ENCODE measurements at places on chromosomes 6 and 20.

DNA sequence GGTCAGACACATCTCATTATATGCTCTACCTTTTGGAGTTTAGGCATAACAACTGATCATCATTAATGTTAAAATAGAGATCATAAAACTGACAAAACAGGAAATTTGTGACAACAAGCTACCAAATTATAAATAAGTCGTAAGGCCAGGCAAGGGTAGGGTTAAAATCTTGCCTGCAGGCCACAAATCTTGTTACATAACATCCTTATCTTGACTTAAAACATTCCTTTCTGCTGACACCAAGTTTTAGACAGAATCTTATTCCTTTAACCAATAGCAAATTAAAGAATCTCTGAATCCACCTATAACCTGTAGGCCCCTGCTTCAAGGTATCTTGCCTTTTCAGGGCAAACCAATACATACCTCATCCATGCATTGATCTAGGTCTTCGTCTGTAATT lies 32.5 kb upstream of the NKAIN2 start:
- DNase-seq = no peak

GRCh38 chr6:107328081-107328480 lies 131.3 kb downstream of the PDSS2 start:
- DNase-seq = no peak

GRCh38 chr6:52909531-52909930 lies at the start of gene GSTA3:
Gene GSTA3 (minus strand): TSS chr6:52909698. CDS start chr6:52905834, 3,864 bp downstream.
- no peak for DNase-seq

DNA sequence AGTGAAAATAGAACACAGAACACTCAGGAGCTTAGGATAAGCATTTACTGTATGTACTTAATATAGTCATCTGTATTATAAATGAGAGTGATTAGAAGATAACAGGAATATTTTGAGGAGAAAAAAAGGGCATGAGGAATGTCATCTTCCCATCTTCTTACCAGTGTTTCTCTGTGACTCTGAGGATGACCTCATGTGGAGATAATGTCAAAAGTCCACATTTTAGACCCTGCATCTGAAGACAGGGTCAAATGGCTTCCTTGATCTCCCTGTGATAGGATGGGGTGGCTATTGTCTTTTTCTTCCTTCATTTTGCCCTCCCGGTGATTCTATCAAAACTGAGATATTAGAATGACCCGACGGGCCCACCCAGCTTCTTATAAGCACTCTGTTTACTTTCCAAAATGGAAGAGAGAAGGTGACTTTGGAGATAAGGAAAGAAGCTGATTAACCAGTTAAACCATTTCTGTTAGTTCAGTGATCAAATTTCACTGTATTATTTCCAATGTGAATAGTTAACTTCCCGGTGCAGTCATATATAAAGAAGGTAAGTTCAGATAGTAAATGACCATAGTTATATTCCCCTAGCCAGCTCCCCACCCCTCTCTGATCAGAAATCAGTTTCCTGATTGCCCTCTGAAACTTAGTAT lies 115.7 kb upstream of the SALL4 start:
- DNase-seq = no peak

DNA sequence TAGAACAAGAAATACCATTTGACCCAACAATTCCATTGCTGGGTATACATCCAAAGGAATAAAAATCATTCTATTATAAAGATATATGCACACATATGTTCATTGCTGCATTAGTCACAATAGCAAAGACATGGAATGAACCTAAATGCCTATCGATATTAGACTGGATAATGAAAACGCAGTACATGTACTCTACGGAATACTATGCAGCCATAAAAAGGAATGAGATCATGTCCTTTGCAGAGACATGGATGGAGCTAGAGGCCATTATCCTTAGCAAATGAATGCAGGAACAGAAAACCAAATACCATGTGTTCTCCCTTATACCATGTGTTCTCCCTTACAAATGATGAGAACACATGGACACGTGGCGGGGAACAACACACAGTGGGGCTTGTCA lies 190.2 kb downstream of the HACE1 start:
- no peak for DNase-seq

GRCh38 chr20:25508083-25508770 lies 77.1 kb downstream of the NINL start:
- no peak for DNase-seq

DNA sequence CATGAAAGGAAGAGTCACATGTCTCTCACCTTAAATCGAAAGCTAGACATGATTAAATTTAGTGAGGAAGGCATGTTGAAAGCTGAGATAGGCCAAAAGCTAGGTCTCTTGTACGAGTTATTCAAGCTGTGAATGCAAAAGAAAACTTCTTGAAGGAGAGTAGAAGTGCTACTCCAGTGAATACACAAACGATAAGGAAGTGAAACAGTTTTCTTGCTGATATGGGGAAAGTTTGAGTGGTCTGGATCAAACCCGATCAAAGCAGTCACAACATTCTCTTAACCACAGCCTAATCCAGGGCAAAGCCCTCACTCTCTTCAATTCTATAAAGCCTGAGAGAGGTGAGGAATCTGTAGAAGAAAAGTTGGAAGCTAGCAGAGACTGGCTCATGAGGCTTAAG lies 1.9 kb upstream of the TPD52L1 start:
- no peak for DNase-seq

DNA sequence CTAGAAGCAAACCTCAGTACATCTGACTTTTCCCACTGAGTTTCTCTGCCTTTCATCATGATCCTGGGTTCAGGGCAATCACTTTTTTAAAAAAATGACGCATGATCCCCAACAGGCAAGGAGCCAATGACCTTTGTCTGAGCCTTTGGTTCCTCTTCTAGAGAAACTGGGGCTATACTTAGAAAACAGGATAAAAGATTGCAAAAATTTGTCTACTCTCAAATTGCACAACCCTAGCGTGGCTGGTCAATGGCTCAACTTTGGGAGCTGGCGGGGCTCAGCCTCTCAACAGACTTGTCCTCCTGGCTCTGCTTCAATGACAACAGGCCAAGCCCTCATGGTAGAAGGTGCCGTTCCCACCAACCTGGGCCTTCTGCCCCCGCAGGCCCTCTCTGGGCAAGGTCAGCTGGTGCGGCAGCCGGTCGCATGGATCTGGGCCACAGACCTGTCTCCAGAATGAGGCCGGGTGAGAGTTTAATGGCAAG lies 48.7 kb downstream of the PDYN start:
- no peak for DNase-seq

- no peak for DNase-seq
Observed at GRCh38 chr20:18304618-18305017, 16.3 kb downstream of the ZNF133 start.

GRCh38 chr20:36700438-36700837 lies 45.5 kb downstream of the NDRG3 start:
- no peak for DNase-seq

GRCh38 chr20:25250508-25250907 lies 2.6 kb downstream of the PYGB start:
- no peak for DNase-seq

- DNase-seq = no peak
Observed at GRCh38 chr6:127784468-127784867, 116.4 kb downstream of the THEMIS start.

DNA sequence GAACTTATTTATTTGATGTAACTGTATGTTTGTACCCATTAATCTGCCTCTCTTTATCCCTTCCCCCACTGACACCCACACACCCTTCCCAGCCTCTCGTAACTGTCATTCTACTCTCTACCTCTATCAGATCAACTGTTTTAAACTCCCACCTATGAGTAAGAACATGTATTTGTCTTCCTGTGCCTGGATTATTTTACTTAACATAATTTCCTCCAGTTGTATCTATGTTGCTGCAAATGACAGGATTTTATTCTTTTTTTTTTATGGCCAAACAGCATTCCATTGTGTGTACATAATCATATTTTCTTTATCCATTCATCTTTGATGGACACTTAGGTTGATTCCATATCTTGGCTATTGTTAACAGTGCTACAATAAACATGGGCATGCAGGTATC lies 49.3 kb downstream of the PHACTR2 start:
- DNase-seq = no peak

- no peak for DNase-seq
Observed at GRCh38 chr6:71181565-71181964, 107.0 kb upstream of the OGFRL1 start.

DNA sequence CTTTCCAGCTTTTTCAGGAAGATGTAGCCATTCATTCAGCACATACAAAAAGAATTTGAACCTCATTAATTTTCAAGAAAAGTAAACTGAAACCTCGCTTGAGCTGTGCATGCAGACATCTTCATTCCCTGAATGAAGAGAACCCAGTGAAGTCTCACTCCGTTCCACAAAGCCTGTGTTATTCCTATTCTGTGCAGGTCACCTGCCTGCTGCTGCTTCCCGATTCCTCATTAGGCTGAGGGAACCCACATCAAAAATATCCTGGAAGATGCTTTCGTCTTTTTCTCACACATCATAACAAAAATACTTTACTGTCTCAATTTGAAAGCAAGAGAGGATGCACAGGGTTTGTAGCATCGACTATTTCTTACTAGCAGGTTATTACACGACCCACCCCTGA lies 40.1 kb downstream of the TRMT6 start:
- peak; percentile 41 for DNase-seq

- DNase-seq = no peak
Observed at GRCh38 chr6:44642870-44643522, 255.5 kb downstream of the CDC5L start.

DNA sequence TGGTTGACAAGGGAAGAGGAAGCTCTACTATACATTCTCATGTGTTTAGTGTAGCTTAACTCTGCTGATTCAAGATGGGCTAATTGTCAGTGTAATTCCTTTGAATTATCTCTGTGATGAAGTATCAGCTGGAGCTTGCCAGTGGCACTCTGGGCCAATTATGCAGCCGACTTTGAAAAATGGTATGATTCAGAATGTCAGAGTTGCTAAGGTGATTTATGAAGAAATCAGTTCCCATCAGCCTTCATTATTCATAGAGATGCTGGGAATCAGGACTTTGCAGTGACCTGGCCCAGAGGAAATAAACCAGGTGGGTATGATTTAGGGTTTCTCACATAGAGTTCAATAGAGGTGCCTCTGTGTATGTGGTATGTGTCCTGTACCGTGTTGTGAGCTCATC lies 33.4 kb downstream of the KCNS1 start:
- no peak for DNase-seq

GRCh38 chr6:42066156-42066675 lies 15.9 kb downstream of the TAF8 start:
- no peak for DNase-seq

GRCh38 chr6:122184401-122184827 lies 215.0 kb upstream of the HSF2 start:
- DNase-seq = no peak

- DNase-seq = peak; percentile 20
Observed at GRCh38 chr20:61980647-61981583, 84.8 kb downstream of the TAF4 start.

Measured in NCI-H1930 (cell line).